ENCODE measurements at places on chromosomes 11 and 22.

DNA sequence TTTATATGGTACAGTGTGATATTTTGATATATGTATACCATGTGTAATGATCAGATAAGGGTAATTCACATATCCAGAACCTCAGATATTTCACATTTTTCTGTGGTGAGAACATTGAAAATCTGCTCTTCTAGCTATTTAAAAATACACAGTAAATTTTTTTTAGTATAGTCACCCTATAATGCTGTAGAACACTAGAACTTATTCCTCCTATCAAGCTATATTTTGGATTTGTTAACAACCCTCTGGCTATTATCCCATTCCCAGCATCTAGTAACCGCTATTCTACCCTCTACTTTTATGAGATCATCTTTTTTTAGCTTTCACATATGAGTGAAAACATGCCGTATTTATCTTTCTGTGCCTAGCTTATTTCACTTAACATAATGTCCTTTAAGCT, 65.5 kb upstream of the SYT9 start:
- no peak for DNase-seq

DNA sequence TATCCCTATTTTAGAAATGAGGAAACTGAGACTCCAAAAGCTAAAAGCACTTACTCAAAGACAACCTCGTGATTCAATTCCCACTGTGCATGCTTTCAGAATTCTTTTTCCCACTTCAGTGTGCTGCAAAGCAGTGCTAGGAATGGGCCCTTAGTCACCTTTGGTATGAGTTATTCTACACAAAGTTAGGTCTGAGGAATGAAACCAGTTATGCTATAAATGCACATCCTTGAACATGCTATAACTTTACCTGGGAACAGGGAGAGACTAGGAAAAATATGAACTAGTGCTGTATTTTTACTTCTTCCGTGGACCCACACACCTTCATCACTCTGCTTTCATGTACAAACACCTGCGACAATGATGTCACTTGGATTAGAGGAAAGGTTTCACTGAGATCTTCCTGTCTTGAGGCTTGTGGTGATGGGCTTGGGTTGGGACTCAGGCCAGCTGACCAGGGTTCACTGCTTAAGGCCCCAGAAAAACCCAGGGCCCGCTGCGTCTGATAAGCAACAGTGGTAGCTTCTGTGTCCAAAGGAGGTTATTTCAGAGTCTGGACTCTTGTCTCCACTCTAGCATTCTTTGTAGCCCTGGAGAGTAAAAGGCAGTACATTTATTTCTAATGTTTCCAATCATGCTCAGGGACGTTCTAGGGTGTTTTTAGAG, 81.6 kb downstream of the ZC3H12C start:
- DNase-seq = no peak

- no peak for DNase-seq
These were observed 1726.1 kb upstream of the RAG2 start for GRCh38 chr11:38323961-38324761.

GRCh38 chr11:34157163-34157562, 51.7 kb downstream of the NAT10 start:
- no peak for DNase-seq

DNA sequence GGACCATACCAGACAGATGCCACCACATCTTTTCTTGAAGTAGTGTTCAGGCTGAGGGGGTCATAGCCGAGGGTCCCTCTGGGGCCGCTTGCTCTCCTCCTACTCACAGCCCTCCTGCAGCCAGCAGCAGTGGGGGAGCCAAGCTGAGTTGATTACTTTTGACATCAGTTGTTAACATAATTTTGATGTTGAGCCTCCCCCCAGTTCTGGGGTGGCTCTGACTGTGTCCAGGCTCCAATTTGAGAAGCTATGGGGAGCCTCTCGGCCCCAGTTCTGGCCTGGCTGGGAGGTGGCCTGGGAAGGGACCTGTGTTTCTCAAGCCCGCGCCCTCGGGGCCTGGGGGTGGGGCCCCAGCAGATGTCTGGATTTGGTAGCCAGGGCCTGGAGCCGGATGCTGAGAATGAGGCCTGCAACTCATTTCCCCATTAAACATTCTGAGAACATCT, 47.9 kb downstream of the KCNQ1OT1 start:
- no peak for DNase-seq
